Activated T-cell treated with anti-CD3 and anti-CD28 coated beads, Interleukin-2, amount 50 U/mL, for 48 hours (primary cell): ENCODE measurements at places on chromosomes 16 and 17.

GRCh38 chr16:52570495-52571091 is 23.6 kb upstream of the TOX3 start:
- DNase-seq, result no peak

GRCh38 chr17:50262001-50262794 is 12.1 kb upstream of the TMEM92 start:
- DNase-seq, result no peak

- DNase-seq, result no peak
Observed at GRCh38 chr17:4751932-4752331, 12.2 kb upstream of the CXCL16 start.

DNA sequence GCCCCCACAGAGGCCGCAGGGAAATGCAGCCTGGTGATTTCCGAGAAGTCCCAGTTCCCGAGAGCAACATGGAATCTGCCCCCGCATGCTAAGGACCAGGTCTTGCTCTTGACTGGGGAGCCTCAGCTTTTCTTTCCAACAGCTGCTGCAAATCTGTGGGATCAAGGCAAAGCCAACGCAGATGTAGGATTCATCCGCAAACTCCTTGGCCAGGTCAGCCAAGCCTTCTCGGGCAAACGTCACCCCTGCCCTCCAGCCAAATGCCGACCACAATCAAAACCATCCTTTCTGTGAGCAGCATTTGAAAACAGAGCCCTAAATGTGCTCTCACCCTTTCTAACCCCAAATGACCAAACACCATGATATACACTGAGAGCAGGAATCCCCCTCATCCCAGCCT is 54.0 kb downstream of the MRM3 start:
- DNase-seq, result no peak

GRCh38 chr16:68698091-68698490 is 39.0 kb upstream of the CDH1 start:
- no peak for DNase-seq

- no peak for DNase-seq
Observed at GRCh38 chr16:22397464-22397863, 23.0 kb upstream of the CDR2 start.

DNA sequence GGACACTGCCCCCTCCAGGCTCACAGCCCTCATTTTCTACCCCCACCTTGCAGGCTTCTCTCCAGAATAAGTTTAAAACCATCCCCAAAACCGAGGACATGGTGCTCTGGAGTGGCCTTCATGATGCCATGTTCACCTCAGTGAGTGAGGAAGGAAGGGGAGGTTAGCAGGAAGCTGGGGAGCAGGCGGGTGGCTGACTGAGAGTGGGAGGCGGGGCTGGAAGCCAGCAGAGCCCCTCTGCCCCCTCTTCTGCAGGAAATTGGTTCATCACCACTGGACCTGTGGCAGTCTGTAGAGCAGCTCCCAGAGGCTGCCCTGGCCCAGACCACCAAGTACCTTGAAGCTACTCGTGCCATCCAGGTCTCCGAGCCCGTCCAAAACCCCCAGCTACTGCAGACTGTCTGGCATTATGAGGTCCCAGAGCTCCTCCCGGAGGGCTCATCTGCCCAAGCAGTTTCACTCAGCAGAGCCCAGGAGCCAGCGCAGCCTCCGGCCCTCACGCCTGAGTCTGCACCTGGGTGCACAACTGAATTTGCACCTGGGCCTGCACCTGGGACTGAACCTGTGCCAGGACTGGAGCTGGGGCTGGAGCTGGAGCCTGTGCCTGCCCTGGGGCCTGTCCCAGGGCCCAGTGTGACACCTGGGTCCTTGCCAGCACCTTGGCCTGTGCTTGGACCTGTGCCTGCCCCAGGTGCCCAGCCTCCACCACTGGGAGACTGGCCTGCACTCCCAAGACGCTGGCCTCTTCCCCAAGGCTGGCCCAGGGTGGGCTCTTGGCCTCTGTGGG is 19.0 kb downstream of the C16orf96 start:
- no peak for DNase-seq
